NCI-H2081 (cell line): ENCODE measurements at places on chromosomes 5 and 9.

- no peak for DNase-seq
Observed at GRCh38 chr5:160082614-160083500, 36.4 kb downstream of the PWWP2A start.

GRCh38 chr5:91313757-91314673 lies 69.1 kb downstream of the ARRDC3 start:
- peak; percentile 19 for DNase-seq

GRCh38 chr5:157558681-157559080 lies 16.9 kb downstream of the ADAM19 start:
- no peak for DNase-seq

DNA sequence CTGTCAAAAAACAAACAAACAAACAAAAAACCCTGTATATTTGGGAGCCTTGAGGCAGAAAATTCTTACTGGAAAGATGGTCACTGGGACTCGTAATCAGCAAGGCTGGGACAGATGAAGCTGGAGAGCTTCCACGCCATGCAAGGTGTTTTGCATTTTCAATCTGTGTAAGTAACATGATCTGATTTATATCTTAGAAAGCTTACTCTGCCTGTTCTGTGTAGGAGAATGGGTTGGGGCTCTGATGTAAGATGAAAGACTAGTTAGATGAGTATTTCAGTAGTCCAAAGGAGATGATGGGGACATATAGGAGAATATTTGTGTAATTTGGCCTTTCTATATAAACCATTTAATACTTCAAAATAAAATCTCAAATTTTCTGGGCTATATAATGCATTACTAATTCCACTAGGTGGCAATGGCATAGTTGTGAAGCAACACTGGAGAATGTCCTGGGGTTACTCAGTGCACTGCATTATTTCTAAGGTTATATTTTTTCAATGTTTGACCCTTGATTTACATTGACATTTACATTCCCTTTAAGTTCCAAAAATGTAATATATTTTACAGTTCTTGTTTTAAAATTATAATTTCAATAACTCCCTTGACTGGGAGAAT lies 21.9 kb upstream of the FSD1L start:
- DNase-seq, result no peak

DNA sequence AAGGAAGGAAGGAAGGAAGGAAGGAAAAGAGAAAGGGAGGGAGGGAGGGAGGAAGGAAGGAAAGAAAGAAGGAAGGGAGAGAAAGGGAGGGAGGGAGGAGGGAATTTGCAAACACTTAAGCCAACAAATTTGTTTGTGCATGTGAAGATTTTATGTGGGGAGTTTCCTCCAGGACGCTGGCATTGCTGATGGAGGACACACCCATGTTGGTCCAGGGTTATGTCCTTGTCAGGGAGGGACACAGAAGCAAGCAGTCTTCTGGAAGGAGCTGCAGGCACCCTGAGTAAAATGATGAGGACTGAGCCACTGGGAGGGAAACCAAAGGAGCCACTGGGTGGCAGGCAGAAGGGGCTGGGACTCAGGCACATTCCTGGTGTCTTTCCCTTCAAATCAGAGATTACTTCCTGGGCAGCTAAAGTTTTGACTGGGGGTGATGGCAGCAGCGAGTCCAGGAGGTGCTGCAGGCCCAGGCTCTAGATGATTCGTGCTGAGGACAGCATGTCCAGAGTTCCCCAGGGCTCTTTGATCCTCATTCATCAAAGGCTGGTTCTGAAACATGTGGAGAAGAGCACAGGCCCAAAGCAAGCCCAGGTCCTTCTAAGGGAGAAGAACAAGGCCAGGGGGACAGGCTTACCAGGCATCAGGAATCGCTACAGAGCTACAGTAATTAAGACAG lies 109.2 kb downstream of the PAX5 start:
- DNase-seq, result no peak

GRCh38 chr5:143494162-143494561 lies 90.7 kb upstream of the NR3C1 start:
- DNase-seq, result no peak

- DNase-seq, result no peak
Observed at GRCh38 chr5:109335114-109335513, 74.7 kb downstream of the PJA2 start.

GRCh38 chr5:142432369-142432863 lies 107.6 kb upstream of the SPRY4 start:
- DNase-seq, result peak; percentile 27

GRCh38 chr9:119968836-119969707 lies 599.8 kb upstream of the BRINP1 start:
- DNase-seq, result peak; percentile 66

DNA sequence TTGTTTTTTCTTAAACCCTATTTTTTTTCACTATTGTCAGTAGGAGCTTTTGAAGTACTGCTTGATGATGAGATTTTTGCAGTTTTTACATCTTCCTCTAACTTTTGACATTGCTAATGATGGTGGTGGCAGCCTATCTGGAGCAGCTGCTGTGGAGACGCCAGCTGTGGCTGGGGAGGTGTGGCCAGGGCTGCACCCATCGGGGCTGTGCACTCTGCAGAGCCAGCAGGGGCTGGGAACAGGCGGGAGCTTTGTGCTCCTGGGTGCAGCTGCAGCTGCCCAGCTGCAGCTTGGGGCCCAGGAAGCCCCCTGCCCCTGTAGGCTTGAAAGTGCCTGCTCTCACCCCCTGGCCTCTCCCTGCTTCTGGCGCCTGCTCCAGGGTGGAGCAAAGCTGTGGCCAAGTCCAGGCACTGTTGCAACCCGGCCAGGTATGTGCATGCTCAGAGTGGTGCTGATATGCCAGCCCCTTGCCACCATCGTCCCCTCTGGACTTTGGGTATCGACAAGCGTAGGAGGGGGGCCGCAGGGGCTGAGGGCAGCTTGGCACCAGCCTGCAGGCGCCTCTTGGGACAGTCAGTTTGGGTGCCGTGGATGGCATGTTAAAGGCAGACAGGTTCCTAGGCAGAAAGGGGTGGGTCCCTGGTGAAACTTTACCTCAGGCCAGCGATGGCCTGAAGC lies 39.2 kb downstream of the FER start:
- DNase-seq, result no peak

DNA sequence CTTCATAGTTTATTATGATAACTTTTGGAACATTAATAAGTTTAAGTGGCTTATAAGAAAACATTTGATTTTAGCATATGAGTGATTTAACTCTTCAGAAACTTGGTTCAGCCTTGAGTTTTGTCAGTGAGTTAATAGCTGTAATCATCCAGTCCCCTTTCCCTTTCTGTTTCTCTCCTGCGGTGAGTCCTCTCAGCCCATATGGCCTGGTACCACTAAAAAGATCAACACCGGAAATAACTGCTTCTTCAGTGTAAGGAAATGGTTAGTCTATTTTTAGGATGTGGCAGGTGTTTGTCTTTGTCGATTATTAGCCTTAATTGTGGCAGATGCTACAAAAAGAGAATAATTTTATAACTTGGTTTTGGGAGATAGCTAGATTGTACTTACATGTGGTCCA lies 120.2 kb upstream of the GRHPR start:
- peak; percentile 75 for DNase-seq

DNA sequence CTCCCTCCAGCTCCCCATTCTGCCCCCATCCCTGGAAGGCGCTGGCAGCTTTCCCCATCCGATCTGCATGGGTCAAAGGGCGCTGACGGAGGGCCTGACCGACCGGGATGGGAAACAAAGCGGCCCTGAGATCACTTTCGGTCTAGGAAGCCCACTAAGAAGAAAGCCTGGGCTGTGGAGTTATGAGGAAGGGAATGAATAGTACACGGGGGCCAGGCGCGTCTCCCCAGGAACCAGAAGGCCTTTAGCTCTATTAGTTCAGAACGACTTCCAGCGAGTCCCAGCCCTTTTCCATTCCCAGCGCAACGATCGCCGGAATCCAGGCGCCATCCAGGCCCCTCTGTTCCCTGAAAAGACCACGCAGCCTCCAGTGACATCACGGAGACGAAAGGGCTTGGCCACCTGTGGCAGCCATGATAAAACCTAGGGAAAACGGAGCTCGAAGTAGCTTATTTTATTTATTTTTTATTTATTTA lies 70.1 kb upstream of the CCDC180 start:
- no peak for DNase-seq

- DNase-seq, result no peak
Observed at GRCh38 chr5:107472620-107473064, 198.1 kb downstream of the EFNA5 start.

GRCh38 chr9:131677444-131678180 lies 62.3 kb downstream of the RAPGEF1 start:
- DNase-seq, result no peak

DNA sequence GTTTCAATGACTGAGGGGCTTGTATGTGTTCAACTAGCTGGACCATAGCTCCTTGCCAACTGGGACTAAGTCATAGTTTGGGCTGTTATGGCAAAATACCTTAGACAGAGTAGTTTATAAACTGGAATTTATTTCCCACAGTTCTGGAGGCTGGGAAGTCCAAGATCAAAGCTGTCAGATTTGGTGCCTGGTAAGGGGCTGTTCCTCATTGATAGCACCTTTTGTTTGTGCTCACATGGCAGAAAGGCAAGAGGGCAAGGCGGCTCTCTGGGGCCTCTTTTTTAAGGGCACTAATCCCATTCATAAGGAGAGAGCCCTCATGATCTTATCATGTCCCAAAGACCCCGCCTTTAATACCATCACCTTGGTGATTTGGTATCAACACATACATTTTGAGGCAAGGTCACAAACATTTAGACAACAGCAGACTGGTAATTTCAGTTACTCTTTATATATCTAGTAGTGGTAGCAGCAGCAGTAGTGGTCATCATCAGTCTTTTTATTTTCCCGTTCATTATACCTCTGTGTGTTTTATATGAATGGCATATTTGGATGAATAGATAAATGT lies 477.0 kb downstream of the CCDC171 start:
- no peak for DNase-seq

- no peak for DNase-seq
Observed at GRCh38 chr5:153974813-153975163, 63.9 kb downstream of the FAM114A2 start.

- no peak for DNase-seq
Observed at GRCh38 chr5:88826646-88827585, 56.1 kb downstream of the MEF2C start.

DNA sequence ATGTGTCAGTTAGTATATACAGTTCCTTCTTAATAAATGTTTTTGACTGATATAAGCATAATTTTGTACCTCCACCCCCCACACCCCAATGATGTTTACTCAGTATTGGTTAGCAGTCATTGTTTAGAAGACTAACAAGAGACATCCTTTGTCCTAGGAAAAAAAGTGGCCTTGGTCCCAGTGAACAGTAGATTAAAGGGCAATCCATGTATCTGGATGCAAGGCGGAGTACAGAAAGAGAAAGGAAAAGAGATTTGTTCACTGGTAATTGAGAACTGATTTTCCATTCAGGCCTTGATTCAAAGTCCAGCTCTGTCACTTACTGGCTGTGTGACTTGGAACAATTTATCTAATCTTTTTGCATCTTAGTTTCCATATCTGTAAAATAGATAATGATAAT lies 4.6 kb downstream of the RALGPS1 start:
- no peak for DNase-seq

- no peak for DNase-seq
Observed at GRCh38 chr9:126642839-126643238, 29.1 kb downstream of the LMX1B start.

DNA sequence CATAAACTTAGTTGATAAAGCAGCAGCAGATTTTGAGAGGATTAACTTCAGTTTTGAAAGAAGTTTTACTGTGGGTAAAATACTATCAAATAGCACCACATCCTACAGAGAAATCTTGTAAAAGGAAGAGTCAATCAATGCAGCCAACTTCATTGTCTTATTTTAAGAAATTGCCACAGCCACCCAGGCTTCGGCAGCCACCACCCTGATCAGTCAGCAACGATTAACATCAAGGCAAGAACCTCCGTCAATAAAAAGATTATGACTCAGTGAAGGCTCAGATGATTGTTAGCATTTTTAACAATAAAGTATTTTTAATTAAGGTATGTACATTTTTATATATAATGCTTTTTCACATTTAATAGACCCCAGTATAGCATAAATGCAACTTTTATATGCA lies 122.3 kb upstream of the NR4A3 start:
- no peak for DNase-seq

DNA sequence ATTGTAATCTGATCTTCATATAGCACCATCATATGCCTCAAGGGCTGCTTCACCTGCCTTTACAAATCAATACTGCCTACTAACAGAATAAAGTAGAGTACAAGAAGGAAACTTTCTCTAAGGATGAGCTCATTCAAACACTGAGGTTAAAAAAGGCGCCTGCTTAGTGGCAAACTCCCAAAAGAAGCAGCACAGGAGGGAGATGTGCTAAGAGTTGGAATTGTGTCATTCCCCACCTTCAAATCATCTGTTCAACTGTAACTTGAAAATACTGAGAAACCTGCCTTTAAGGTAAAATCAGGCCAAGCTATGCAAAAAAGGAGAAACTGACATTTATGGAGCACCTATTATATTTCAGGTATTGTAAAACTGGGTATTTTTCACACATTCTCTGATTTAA lies 560.6 kb downstream of the PTPRD start:
- no peak for DNase-seq

- DNase-seq, result peak; percentile 85
Observed at GRCh38 chr9:14428781-14429230, 114.9 kb upstream of the NFIB start.

DNA sequence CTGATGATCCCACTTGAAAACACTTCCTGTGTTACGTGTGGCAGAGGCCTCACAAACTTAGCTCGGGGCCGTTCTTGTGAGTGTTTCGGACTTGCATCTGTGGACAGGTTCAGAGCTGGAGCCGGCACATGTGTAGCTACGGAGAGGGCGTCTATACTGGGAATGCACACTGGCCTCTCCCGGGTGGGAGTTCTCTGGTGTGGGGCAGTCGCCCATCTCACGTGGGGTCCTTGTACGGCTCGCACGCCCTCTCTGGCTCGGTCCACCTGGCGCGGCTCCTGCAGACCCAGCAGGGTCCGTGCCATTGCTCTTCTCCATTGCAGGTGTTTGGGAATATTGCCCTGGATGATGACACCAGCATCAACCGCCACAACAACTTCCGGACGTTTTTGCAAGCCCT lies 197.9 kb downstream of the CACNA1B start:
- DNase-seq, result no peak

GRCh38 chr5:180806351-180807011 lies 3.9 kb upstream of the MGAT1 start:
- DNase-seq, result no peak

DNA sequence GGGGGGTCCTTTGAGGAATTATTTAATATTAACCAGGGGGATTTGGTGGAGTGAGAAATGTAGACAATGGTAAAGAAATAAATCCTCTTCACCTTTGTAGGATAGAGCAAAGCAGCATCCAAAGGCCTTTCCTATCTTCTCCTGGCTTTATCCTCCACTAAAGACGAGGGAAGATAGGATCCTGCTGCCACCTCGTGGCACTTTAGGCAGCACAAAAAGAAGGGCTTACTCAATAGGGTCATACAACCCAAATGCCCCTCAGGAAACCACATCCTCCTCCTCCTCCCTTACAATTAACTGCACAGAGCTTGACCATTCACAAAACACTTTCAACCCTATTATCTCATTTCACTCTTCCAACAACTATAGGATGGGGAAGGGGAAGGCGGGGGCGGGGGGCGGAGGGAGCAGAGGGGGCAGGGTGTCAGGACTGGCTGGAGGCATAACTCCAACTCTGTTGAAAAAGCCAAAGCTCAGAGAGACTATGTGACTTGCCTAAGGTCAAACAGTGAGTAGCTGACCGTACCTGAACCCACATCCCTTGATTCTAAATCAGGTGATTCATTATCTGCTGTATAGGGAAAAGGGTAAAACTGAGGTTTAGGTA lies 45.4 kb upstream of the MYOT start:
- DNase-seq, result no peak
